NCI-H1930 (cell line): ENCODE measurements at places on chromosomes 11 and 22.

- no peak for DNase-seq
Observed at GRCh38 chr11:32817852-32818183, 11.9 kb upstream of the PRRG4 start.

DNA sequence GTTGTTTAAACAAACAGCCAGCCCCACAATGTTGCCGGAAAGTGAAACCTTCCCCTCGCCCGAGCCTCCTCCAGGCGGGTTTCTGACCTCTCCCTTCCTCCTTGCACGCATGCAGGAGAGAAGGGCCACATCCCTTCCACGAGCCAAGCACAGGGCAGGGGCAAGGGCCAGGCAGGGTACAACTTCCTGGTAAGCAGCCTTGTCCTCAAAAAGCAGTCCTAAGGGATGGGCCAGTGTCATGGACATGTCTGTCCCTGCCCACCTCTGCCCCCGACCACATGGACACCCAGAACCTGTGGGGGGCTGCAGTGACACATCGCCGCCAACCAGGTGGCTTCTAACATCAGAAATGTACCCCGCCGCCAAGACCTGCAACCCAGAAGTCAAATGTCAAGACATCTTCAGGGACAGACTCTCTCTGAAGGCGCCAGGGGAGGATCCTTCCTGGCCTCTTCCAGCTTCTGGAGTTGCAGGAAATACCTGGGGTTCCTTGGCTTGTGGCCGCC, 145.3 kb downstream of the CRYBB2 start:
- no peak for DNase-seq

DNA sequence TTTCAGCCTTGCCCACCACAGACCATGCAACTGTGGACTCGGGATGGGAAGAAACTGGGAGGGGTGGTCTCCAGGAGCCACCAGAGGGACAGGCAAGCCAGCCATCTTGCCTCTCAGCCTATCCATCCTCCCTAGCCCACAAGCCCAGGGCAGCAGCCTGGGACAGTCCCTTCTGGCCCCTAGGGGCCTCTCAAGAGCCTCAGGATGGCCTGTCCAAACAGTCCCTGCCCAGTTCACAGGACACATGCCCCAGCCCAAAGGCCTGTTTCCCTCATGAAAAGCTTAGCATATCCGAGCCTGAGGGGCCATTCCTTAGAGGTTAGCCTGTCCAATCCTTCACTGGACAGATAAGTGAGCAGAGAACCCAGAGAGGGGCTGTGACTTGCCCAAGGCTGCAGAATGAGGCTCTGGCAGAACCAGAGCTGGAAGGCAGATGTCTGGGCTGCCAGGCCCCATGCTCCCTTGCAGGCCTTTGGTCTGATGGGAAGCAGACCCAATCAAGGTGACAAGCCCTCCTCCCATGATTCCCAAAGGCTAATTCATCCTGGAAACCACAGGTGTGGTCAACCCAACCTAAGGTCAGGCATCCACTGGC, 28.2 kb downstream of the LRRC10B start:
- no peak for DNase-seq

DNA sequence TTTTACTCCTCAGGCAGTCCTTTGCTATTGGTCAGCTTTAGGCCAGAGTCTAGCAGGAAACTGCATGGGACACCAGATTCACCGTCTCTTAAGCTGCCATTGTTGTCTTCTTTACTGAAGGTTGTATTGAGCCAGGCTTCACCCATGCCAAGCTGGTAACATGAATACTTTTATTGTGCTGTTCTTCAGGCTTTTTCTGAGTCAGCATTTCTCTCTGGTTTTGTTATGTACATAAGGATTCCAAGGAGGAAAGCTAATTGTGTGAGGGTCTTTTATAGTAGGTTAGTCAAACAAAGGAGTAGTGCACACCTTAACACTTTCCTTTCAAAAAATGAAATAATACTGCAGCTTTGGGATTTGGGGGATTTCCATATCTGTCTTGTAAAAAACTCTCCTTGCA, 252.8 kb downstream of the JRKL start:
- no peak for DNase-seq

DNA sequence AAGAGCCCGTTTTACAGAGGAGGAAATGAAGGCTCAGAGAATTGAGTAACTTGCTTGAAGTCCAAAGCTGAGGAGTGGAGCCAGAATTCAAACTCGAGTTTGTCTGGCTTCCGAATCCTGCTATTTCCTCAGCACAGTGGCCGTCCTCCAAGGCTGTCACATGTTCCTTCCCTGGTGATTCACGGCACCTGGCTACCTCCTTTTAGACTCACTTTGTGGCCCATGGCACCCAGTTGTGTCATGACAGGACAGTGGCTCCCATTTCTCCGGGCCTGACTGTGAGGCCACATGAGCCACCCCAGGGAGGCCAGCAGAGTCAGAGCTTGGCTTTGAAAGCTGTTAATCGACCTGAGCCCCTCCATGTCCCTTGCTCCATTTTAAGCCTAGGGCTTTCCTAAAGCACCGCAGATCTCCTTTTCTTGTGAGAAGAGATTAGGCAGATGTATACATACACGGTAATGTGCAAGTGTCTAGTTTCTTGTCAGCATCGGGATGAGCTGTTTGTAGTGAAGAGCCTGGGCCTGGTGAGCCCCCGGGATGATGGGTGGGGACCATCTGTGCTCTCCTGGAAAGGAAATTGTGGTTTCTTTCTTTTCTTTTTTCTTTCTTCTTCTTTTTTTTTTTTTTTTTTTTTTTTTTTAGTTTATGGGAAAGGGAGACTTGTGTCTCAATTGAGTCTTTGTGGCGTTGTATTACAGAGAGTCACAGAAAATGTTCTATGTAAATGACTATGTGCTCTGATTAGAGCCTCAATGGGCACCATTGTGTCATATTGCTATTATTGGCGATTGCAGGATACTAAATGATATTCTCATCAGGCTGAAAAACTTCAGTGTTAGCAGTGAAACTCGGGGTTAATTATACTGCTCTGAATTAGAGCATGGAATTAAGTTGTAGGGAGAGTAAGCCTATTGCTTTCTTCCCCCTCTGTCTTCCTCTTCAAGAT, 54.8 kb downstream of the PTPRJ start:
- no peak for DNase-seq

GRCh38 chr22:17888855-17889254, 114.6 kb upstream of the BID start:
- DNase-seq: no peak

DNA sequence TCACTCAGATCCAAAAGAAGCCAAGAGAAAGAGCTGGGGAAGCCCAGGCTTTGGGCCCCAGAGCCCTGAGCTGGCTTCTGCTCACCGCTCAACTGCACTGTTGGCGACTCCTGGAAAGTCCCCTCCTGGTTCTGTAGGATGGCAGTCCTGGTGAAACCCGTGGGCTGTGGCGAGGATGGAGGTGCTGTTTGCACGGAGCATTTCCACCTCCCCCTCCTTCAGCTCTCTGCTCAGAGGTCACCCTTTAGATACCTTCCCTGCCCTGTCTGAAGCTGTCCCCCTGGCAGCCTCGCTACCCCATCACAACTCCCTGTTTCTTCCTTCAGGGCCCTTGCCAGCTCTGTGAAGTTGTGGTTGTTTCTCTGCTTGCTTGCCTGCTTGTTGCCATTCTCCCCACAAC, 97.8 kb downstream of the MYO18B start:
- DNase-seq: no peak

- no peak for DNase-seq
Observed at GRCh38 chr11:112087212-112087611, 539 bp downstream of the SDHD start.

DNA sequence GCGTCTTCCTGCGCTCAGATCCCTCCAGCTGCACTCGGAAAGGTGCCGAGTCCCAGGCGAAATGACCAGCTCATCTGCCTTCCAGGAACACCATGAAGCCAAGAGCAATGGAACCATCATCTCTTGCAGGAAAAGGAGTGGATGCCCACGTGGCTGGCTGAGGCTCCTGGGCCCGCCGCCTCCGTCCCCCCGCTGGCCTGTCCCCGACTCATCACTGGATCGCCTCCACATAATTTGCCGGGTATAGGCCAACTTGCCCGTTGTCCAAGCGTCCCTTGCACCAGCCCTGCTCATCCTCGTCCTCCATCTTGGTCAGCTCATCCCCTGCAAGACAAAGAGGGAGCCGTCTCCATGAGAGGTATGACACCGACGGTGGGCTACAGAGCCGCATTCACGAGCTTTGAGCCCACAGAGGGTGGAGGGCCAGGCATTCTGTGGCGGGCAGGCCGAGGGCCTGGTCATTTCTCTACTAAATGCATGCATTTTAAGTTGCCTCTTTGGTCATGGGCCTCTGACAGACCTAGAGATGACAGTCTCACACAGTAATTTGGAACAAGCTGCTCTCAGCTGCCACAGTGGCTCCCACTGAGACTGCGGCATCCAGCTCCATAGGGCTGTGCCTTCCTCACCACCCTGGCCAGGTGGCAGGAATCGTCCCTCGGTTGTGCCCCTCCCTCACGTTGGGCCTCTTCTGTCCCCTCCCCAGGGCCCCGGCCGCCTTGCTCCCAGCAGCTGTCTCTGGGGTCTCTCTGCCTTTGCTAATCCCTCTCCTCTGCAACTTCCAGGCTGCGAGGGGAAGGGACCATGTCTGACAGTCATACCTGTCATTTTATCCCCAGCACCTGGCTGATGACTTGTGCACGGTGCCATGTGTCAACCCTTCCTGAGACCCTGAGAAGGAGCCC, 14.3 kb upstream of the ARFGAP3 start:
- DNase-seq: no peak

- no peak for DNase-seq
Observed at GRCh38 chr11:126838779-126839178, 161.8 kb downstream of the KIRREL3 start.

DNA sequence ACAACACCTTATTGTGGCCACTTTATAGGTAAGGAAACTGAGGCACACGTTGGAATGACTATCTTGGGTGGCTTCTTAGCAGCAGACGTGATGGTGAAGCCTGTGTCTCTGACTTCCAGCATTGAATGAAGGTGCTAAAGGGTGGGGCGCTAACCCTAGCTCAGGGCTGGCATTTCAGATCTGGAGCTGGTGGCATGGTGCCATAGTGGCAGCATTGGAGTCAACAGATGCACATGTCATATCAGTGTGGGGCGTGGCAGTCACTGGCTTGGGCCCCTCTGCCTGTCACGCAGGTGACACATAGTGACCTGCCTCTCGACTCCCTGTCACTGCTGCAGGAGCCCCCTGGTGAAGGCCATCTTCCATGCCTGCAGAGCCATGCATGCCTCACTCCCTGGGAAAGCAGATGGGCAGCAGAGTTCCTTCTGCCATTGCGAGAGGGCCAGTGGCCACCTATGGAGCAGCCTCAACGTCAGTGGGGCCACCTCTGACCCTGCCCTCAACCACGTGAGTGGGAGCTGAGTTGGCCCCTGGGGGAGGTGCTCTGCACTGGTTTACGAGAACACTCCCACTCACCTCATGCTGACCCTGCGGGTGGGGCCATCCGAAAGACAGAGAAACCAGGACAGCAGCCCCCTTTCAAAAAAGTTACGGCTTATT, 14.8 kb downstream of the SHISA8 start:
- DNase-seq: no peak

- DNase-seq: peak; percentile 93
Observed at GRCh38 chr22:24951942-24952836, at the start of gene KIAA1671. Gene KIAA1671, plus strand, starts transcription at chr22:24952716. Its CDS starts 75,284 bp downstream, at chr22:25028000.

GRCh38 chr11:130779943-130780342, 136.3 kb downstream of the SNX19 start:
- no peak for DNase-seq

GRCh38 chr11:122765487-122766131, 72.7 kb upstream of the CRTAM start:
- no peak for DNase-seq

GRCh38 chr22:50281384-50281760, 11.2 kb upstream of the MAPK11 start:
- no peak for DNase-seq

GRCh38 chr11:69174841-69175240, 19.1 kb downstream of the SMIM38 start:
- DNase-seq: no peak

GRCh38 chr11:10325277-10326011, 20.6 kb downstream of the ADM start:
- no peak for DNase-seq

- DNase-seq: no peak
Observed at GRCh38 chr22:21943571-21944448, 8.8 kb downstream of the PPM1F start.

- DNase-seq: no peak
Observed at GRCh38 chr22:37180531-37181231, 7.4 kb downstream of the C1QTNF6 start.

DNA sequence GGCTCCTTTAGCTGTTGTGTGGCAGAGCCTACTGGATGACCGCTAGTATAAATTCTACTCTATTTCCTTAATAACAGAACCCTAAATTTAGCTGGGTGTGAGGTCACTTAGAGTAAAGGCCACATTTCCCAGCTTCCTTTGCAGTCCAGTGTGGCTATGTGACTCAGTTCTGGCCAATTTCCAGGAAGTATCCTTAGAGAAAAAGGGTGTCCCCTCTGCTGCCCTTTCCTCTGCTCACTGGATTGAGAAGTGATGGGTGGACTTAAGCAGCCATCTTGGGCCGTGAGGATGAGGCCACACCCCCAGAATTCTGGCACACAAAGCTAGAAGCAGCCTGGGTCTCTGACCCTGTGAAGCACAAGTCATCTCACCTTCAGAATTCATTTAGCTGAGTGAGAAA, 11.7 kb upstream of the RASD2 start:
- DNase-seq: no peak

GRCh38 chr11:116085031-116085635, 580.9 kb upstream of the CADM1 start:
- no peak for DNase-seq

DNA sequence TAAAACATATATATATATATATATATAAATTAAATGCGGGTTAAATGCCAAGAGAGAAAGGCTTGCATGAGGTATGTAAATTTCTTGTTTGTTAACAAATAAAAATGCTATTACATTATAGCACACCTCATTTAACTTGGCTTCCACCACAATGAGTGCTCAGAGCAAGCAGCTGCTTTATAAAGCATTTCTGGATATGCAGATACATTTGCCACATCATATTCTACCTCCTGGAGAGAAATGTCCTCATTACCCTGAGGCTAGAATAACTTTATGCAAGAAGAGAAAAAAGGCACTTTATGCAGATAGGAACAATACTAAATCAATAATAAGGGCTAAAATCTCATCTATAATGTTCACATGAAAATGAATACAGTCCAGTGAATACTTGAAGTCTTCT, 181.7 kb upstream of the CCDC90B start:
- no peak for DNase-seq

- DNase-seq: no peak
Observed at GRCh38 chr11:93188726-93189125, 9.1 kb downstream of the SLC36A4 start.

- peak; percentile 13 for DNase-seq
Observed at GRCh38 chr11:79437278-79437980, 3.4 kb downstream of the TENM4 start.

DNA sequence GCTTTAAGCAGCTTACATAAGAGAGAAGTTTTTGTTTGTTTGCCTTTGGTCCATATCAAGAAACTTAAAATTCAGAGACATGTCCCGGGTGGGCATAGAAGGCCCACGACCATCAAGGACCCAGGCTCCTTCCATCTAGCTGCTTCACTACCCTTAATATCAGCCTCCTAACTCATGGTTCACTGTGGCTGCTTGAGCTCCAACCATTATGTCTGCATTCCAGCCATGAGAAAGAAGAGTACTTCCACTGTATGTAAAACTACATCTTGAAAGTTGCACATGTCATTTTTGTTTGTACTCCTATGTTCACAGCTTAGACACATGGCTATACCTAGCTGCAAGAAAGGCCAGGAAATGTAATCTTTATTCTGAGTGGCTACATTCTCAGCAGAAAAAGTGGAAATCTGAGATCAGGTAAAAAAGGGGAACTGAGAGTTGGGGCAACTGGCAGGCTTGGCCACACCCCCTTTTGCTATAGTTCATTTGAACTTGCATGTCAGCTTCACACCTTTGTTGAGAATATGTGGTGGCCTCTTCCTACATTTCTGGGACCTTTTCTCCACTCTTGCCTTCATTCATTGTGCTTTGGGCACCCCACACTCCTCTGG, 81.3 kb upstream of the TP53I11 start:
- no peak for DNase-seq
